Activated T-helper 1 cell treated with anti-CD3 and anti-CD28 coated beads, Interleukin-2, amount 50 U/mL, for 16 hours (primary cell): ENCODE measurements at places on chromosomes 13 and 19.

DNA sequence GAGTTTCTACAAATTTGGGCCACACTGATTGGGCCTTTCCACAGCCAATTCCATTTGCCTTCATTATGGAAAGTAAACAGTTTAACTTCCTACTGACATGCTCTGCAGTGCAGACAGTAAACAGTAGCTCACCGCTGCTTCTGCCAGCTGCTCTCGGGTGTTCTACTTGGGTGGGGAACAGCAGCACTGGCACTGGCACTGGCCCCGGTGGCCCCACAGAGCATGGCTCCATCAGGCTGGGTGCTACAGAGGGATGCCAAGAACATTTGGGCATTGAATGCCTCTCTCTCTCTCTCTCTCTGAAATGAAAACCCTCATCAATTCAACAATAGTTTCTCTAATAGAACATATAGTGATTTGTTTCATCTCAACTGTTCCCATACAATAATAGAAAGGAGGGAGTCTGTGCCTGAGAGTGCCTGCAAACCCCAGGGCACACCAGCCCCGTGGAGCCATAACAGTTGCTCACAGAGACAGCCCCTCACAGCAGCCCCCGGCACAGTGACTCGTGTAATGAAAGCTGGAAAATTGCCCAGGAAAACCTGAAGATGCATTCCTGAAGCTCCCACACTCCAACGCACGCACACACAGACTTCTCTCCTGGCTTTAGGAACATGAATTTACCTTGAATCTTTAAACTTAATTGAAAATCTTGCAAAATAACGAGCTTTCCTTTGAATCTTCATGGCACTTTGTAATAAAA is 38.2 kb upstream of the GJB6 start:
- DNase-seq = no peak

GRCh38 chr19:12983542-12984142 is 11.6 kb upstream of the NFIX start:
- peak; percentile 82 for DNase-seq

GRCh38 chr19:50377051-50377461 is 799 bp downstream of the NR1H2 start:
- DNase-seq = no peak

GRCh38 chr13:74037762-74038161 is 96.4 kb downstream of the KLF12 start:
- DNase-seq = no peak

GRCh38 chr19:7137120-7137519 is 67.6 kb downstream of the ZNF557 start:
- no peak for DNase-seq

GRCh38 chr13:20717581-20718542 is 14.4 kb downstream of the IL17D start:
- no peak for DNase-seq

- no peak for DNase-seq
These were observed 22.0 kb downstream of the NDFIP2 start for GRCh38 chr13:79502859-79503468.

- no peak for DNase-seq
These were observed 4.8 kb downstream of the FCHO1 start for GRCh38 chr19:17755977-17756670.

DNA sequence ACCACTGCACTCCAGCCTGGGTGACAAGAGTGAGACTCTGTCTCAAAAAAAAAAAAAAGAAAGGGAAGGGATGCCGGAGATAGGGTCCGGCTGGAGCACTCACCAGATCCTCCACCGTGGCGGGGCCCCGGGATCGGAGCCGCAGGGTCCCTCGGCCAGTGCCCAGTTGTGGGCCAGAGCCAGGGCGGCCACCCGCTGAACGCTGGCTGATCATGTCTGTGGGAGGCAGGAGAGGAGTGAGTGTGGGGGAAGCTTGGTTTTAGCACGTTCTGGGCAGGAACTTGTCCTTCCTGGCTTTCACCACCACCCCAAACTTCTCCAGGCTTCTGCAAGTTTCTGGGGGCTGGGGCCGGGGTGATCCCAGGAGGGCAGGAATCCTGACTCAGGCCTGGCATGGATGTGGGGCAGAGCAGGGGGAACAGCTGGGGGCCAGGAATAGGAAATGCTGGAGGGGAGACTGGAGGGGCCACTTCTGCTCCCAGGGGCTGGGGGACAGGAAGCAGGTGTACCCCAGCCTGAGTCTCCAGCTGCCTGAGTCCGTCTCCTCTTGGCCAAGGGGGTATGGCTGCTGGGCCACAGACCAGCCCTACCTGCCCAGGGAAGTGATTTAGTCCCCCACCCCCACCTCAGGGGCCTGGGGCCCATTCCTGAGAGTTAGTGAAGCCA is 4.3 kb upstream of the PTGER1 start:
- DNase-seq = no peak

DNA sequence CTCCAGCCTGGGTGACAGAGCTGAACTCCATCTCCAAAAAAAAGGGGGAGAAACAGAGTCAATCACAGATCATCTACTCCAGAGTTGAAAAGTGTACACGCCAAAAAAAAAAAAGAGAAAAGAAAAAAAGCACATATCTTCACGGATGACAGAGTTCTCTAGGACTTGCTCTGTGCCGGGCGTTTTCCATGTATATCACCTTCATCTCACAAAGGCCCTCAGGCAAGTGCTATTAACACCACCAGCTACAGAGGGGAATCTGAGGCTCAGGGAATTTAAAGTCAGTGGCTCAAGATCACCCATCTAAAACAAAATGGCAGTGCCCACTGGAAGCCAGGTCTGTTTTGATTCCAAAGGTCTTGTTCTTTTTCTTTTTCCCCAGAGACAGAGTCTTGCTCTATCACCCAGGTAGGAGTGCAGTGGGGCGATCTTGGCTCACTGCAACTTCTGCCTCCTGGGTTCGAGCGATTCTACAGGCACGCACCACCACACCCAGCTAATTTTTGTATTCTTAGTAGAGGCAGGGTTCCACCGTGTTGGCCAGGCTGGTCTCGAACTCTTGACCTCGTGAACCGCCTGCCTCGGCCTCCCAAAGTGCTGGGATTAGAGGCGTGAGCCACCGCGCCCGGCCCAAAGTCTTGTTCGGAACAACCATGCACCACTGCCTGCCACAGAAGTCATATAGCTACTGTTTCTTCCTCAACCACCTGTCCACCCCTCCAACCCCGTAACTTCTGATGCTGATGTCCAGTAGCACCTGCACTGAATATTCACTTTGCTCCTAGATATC is 42.2 kb downstream of the SAE1 start:
- DNase-seq = no peak

- DNase-seq = no peak
These were observed 31.8 kb downstream of the PEX11G start for GRCh38 chr19:7456964-7457541.

GRCh38 chr19:495402-496111 is 729 bp upstream of the MADCAM1 start:
- no peak for DNase-seq

GRCh38 chr13:112775791-112776279 is 86.0 kb downstream of the ATP11A start:
- no peak for DNase-seq

GRCh38 chr13:40193286-40194223 is 472.9 kb downstream of the FOXO1 start:
- DNase-seq = no peak

- no peak for DNase-seq
These were observed 315.4 kb downstream of the RBM26 start for GRCh38 chr13:79090552-79091124.

DNA sequence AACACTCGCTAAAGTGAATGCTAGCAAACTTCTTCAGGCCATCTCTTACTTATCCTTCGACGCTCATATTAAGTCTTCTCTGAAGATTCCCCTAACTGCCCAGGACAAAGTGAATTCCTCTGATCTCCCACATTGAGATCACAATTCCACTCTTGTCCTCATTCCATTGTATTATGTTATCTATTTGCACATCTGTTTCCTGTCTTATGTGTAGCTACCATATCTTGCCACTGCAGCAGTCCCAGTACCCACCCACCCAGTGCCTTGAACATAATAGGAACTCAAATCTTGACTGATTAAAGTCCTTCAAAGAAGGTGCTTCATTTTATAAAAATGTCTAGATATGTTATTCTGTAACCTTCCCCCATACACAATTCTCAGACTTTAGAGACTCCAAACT is 702.3 kb downstream of the DIAPH3 start:
- DNase-seq = no peak

- DNase-seq = peak; percentile 4
These were observed 640 bp downstream of the ZSCAN5A start for GRCh38 chr19:56314018-56314380.

DNA sequence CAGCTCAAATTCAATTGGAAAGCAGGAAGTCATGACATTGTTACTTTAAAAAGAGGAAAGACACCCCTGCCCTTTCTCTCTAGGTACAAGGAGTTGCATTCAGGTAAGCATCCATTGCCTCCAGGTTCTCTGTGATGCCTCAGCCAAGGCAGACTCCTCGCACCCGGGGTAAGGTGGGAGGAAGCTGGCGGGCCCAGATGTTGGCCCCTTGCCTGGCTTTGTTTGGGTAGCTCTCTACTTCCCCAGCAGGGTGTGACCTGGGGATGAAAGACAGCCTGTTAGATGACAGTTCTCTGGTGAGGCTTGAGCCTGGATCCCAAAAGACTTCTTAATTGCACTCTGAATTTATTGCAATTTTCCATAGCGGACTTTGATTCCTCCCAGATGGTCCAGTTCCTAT is 25.6 kb downstream of the SHISA2 start:
- no peak for DNase-seq

GRCh38 chr13:41915081-41915480 is 45.8 kb downstream of the VWA8 start:
- no peak for DNase-seq

- DNase-seq = no peak
These were observed 14.4 kb downstream of the CCDC124 start for GRCh38 chr19:17946965-17947784.

DNA sequence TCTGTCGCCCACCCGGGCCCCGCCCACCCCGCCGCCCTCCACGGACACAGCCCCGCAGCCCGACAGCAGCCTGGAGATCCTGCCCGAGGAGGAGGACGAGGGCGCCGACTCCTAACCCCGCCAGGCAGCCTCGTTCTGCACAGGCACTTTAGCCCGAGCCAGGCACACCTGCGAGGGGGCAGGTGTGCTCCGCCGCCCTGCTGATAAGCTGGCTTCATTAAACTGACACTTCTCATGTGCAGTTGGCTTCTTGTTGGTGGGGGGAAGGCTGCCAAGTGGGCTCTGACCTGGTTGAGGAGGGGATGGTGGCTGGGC is 8.2 kb downstream of the IL4I1 start:
- DNase-seq = no peak

DNA sequence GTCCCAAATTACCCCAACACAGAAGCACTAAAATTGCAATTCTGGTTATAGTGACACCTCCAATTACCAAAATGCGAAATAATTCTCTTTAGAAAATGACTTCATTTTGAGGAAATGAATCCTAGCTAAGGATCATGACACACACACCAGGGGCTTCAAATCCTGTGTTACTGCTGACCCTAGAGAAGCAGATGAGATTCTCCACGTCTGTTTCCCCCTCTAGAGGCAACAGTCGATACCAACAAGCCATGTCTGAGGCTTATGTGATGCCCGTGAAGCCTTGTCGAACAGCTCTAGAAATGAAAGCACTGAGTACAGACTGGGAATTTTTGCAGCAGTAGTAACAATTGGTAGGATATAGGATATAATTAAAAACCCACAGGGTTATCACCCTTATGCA is 153.6 kb upstream of the TMTC4 start:
- DNase-seq = no peak

DNA sequence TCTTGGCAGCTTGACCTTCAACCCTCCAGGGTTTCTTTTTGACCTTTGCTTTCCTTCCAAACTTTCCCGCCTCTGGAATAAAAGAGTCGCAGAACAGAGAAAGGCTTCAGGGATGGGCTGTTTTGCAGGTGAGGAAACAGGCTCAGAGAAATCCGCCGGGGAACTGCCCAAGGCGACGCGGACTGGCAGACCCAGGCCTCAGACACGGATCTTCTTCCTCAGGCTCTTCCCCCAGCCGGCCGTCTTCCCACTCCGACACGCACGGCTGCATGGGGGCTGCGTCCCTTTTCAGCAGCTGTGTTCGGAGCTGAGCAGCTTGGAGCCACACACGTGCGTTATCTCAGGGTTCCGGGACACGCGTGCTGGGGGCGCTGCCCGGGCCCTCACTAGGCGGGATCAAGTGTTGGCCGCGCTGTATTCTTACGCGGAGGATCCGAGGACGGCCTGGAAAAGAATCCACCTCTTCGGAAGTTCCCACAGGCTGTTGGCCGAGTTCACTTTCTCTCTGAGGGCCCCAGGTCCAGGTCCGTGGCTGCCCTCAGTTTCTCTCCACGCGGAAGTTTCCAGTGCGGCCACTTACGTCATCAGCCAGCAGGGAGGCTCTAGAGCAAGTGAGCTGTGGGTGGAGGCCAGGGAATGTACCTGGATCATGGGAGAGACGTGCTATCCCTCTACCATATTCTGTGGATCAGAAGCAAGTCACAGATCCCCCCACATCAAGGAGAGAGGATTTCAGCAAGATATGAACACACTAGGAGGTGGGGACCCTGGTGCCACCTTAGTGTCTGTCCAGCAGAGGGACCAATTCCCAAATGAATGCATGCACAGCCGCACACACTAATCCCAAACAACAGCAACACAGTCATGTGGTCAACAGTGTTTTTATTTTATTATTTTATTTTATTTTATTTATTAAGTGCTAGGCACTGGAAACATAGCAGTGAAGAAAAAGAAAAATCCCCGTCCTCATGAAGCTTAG is 100.4 kb downstream of the ING1 start:
- DNase-seq = no peak

DNA sequence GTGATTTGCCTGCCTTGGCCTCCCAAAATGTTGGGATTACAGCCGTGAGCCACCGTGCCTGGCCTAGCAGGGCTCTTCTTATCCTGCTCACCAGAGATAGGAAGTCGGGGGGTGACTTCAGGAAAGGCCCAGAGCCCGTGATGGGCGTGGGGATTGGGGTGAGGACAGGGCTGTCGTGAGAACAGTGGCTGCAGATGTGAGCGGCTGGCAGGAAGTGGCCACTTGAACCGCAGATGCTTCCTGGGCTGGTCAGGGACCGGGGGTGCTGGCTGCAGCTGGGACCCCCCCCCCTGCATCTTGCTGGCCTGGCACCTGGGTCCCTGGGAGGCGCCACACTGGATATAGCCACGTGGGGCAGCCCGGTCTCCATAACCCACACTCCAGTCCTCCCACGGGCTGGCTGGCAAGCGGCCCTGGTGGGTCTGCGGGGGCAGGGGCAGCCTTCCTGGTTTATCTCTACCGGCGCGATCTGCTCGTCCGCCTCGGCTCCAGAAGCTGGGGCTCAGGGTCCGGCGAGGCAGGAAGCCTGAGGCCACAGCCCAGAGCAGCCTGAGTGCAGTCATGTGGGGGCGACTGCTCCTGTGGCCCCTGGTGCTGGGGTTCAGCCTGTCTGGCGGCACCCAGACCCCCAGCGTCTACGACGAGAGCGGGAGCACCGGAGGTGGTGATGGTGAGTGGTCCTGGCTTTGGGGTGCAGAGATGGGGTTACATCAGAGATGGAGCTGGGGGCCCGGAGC is at the start of gene F2RL3:
F2RL3 (plus strand) TSS at position 371 of the 737 bp plus-strand sequence; CDS start at position 562, 191 bp downstream.
- no peak for DNase-seq

- no peak for DNase-seq
These were observed 187.5 kb downstream of the GPC6 start for GRCh38 chr13:93413972-93414717.

GRCh38 chr13:47027780-47028437 is 131.1 kb upstream of the HTR2A start:
- no peak for DNase-seq
